ENCODE measurements at places on chromosomes 7 and 10.

DNA sequence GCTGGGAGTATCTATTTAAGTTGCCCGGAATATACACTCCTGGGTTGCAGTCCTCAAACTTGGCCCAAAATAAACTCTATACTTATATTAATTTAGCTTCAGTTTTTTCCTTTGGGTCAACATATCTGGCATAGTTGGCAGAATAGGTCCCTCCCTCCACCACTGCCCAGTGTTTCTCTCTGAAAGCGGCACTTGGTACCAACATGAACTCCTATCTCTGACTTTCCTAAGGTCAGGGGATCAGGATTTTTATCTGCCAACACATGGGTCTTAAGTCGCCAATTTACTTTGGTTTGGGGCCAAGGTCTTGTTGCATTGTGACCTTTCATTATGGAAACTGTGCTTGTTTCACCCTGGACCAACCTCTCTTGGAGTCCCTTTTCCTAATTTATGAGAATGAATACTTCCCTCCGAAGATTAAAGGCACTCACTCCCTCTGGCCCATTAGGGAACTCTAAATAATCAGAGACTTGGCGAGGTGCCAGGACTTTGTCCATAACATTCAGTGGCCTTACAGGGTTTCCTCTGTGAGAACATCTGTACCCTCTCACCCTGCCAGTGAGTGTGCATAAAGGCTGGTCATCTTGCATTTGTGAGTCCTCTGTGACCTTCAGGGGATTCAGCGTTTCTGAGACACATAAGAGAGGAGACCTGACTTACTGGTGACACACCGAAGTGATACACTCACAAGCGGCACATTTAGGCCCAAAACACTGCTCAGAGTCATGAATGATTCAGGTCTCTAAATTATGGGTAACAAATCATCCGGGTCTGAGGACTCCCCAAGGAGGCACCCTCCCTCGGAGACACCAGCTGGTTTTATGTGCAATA, 19.7 kb upstream of the FKBP9 start:
- DNase-seq = no peak

- DNase-seq = no peak
These were observed 32.8 kb downstream of the DNAJB12 start for GRCh38 chr10:72322030-72322279.

GRCh38 chr10:3774018-3774813, 10.8 kb downstream of the KLF6 start:
- DNase-seq = peak; percentile 31

GRCh38 chr10:71239946-71240795, 27.8 kb downstream of the UNC5B start:
- peak; percentile 67 for DNase-seq

DNA sequence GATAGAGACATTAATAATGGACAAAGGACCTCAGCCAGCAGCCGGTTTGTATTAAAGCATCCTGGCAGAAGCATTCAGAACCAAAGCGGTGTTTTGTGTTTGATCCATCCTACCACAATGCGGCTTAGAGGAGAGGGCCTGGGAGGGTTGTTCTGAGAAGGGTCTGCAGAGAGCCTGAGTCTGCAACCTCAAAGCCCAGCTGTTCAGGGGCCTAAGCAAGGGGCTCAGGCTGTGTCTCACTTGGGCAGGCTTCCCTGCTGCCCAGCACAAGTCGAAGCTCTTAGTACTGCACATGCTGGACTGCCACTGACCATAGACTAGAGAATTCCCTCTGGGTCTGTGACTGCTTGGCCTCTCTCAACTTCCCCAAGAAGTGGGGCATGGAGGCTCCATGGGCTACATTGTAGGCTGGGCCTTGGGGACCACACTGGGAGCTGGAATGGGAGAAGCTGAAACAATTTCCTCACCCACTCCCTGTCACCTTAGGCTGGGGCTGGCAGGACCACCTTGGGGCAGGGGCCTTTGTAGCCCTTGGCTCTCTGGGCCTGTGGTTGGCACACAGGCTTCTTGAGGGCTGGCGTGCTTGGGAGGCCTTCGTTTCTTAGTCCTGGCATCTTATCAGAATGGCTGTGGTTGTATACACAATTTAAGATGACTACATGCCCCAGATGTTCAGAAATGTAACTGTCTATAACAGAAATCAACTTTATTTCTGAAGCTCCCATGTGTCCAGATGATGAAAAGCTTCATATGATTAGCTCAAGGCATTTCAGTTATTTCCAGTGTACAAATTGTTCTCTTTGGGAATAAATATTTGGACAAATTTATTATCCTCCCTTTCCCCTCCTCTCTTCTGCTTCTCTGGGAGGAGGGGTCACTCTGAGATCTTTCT, 44.5 kb downstream of the LRRC18 start:
- DNase-seq = peak; percentile 44

- DNase-seq = peak; percentile 35
These were observed 606 bp downstream of the PALD1 start for GRCh38 chr10:70479165-70479581.

GRCh38 chr10:102704915-102705314, 9.3 kb downstream of the ARL3 start:
- no peak for DNase-seq
